ENCODE measurements at places on chromosomes 11 and 22. TPM values are rescaled to one million over a fixed set of nuclear protein-coding genes. Genes with fewer than 3 reads are reported as not detected.

The OR5D14 gene
- not detected for total RNA-seq

The KRTAP5-7 gene
- not detected for total RNA-seq

The LMO2 gene
- 0.31 TPM for total RNA-seq

The NUDT8 gene
- total RNA-seq, result 11.9 TPM

The NRIP3 gene
- total RNA-seq, result 0.96 TPM

The PDE3B gene
- total RNA-seq, result 2.4 TPM

The HYOU1 gene
- total RNA-seq, result 45.8 TPM

The CHST1 gene
- total RNA-seq, result 1.1 TPM

The MAPK8IP2 gene
- total RNA-seq, result 2.2 TPM

The TUBA8 gene
- 0.88 TPM for total RNA-seq

The SCGB1D2 gene
- not detected for total RNA-seq

The GGT1 gene
- total RNA-seq, result 102 TPM

The DBX1 gene
- total RNA-seq, result not detected

The AAMDC gene
- 30.7 TPM for total RNA-seq

The KCNE3 gene
- total RNA-seq, result not detected

The SLC1A2 gene
- 0.35 TPM for total RNA-seq

The MUC5AC gene
- total RNA-seq, result 3.6 TPM

The NOX4 gene
- not detected for total RNA-seq

The RFPL3 gene
- not detected for total RNA-seq
